ENCODE measurements at places on chromosomes 7 and 10.

DNA sequence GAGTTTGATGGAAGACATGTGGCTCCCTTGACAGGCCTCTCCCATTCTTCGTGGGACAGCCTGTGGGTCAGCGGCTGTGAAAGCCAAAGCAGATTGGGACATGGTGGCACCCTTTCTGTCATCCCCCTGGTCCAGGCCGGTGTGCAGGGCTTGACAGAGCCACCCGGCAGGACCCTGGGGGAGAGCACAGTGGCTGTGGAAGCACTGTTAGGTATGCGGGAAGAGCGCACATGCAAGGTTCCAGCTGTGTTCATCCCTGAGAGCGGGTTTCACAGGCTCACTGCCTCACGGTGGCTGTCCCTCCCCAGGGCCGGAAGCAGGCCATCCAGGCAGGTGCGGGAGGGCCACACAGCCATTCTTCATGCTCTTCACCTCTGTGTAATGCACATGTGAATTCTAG lies 29.8 kb downstream of the SHH start:
- no peak for DNase-seq

GRCh38 chr7:110050785-110051184 lies 1040.1 kb upstream of the LRRN3 start:
- DNase-seq = no peak

DNA sequence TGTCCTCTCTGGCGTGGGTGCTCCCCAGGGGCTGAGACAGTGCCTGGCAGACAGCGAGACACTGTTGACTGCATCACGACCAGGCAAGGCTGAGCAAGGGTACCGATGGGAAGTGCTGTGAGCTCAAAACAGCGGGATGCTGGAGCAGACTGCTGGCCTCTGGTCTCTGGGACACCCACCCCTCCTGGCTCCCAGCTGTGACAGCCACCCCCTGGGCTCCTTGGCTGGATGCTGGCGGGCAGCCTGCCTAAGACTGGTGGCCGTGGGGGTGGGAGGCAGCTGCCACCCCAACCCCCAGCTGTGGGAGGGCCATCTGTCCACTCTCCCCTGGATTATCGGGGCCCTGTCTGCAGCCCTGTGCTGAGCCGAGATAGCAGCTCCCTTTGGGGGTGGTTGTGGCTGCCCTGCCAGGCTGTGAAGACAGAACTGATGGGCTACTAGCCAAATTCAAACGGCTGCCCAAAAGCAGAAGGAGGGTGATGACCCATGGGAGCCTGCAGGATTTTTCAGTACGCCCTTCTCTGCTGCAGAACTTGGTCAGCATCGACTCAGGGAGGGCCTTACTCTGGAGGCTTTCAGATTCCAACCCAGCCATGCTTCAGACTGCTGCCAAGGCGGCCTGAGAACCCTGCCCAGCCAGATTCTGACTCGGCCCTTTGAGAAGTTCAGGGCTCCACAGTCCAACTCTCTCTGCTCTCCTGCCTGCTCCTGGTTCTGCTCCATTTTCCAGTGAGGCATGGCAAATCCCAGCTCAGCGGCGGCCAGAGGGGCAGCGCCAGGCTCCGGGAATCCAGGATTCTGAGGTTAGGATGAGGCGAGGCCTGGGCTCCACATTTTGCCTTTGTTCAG lies 125.3 kb downstream of the NEURL1 start:
- no peak for DNase-seq

DNA sequence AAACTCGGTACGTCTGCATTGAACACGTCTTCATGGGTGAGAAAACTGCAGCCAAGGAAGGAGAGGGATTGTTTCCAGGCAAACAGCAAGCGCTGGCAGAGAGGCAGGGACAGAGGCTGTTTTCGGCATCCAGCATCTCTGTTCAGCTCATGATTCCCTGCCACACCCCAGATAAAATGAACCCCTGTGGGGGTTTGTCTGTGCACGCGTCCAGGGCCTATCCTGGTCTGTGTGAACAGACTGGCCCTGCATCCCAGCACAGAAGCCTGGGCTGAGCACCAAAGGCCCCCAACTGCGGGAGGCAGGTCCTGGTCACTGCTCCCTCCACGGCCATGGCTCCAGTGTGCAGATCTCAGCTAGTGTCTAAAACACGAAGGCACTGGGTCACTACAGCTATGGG lies 83.3 kb upstream of the FAM20C start:
- no peak for DNase-seq

DNA sequence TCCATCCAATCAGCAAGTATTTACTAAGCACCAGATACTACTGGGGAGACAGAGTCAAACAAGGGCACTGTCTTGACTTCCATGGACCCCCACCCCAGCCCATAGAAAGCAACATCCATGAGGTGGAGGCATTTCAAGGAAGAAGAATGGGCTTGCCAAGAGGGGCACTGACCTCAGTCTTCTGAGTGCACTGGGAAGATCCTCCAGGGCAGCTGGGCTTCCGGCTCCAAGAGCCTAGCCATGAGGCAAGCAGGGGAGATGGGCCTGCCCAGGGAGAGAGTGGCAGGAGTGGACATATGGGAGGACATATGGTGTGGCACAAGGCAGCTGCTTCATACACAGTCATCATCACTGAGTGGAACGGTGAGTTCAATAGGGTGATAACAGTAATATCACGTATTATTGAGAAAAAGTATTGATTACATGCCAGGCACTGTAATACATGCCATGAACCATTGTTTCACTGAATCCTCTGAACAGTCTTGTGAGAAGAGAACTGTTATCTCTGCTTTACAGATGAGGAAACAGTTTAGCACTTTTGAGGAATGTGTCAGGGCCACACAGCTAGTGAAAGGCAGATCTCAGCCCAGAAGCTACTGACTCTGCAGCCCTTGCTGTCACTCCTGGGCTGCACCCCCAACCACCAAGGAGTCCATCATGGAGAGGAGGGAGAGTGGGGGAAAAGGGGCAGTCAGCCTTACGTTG lies 331.7 kb upstream of the ZMIZ1 start:
- DNase-seq = no peak

DNA sequence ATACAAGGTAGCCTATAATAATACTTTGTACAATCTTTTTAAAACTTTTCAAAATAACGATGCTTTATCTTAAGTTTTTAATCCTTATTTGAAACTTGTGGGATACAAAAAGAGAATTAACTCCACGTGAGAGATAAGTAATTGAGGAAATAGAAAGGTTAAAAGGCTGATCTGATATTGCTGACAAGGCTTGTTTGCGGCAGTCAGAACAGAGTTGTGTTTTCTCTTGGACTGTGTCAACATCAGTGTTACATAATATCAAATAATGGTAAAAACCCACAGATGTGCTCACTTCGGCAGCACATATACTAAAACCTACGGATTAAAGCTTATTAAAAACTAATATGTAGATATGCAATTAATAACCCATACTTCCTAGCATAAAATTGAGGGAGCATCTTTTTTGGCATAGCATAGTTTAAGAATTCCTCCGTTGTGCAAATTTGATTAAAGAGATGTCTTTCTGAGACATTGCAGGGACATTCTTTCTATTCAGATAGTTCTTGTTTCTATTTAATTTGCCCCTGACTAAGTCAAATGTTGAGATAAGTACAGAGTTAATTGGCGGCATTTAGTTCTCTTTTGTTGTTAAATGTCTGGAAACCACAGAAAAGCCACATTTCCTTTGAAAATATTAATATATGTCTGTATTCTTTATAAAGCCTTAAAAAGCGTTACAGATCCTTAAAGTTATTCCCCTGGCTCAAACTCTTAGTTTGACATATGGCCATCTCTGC lies 63.3 kb downstream of the FAM185A start:
- DNase-seq = no peak

DNA sequence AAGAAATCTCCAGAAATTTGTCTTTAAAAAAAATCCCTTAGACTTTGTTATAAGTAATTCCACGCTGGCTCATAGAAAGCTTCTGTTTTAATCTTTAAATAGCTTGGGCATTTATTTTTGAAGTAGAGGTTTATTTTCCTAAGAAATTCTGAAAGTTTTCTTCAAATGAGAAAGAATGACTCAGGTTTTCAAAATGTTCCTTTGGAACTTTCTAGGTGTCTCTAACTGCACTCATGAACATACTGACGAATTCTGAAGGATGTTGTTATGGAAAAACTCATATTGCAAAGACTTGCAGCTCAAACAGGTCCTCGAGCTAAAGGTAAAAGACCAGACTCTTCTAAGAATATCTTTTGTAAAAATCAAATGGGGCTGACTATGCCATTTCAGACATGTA lies 10.7 kb downstream of the DGKI start:
- DNase-seq = no peak

- DNase-seq = no peak
These were observed 69.6 kb downstream of the NRG3 start for GRCh38 chr10:81944609-81945008.

GRCh38 chr7:89914711-89915110 lies 239.6 kb upstream of the STEAP1 start:
- no peak for DNase-seq

- DNase-seq = no peak
These were observed 98.2 kb upstream of the PDGFA start for GRCh38 chr7:617614-618538.

DNA sequence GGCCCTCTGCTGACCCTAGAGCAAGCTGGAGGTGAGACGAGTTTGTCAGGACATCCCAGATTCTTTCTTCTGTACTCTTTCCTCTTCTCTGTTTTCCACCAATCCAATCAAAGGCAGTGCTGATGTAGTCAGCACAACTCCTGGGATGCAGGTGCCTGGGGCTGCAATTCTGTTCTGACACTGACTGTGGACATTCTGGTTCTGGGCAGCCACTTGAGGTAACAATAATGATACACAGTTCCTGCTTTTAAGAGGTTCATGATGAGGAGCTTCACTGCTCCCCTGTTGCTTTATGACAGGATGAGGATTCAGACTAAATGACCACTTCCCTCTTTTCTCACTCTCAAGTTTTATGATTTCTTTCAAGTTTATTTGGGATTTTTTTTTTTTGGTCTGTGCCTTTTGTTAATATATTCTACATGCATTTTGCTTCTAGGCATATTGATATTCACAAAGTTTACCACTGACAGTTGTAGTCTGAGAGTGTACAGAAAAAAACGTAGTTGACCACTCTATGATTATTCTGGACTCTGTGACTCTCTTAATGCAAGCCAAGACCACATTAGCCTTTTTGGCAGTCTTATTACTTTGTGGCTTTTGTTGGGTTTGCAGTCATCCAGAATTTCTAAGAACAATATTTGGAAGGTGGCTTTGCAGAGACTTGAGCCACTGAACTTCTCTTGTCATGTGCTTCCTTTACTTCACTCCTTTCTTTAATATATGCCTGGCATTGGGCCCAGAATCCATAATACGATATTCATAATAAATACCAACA lies 247.6 kb downstream of the AUTS2 start:
- DNase-seq = no peak

DNA sequence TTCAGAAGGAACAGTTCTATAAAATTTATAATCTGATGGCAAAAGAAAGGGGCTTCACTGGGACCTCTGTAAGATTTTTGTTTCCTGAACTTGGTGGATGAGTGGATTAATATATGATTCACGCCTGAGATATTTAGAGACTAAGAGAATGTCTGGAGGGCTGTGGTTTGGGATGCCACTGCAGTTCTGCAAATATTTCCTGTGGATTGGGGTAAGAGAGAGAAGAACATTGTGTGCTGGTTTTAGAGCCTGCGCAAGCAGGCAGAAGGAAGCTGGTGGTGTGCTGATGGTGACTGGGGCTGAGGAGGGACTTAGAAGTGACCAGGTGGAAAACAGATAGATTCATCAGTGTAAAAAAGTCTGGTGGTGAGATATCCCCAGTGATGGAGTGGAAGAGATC lies 87.0 kb downstream of the SUGCT start:
- no peak for DNase-seq

GRCh38 chr10:103197174-103197573 lies 4.1 kb upstream of the NT5C2 start:
- DNase-seq = no peak

DNA sequence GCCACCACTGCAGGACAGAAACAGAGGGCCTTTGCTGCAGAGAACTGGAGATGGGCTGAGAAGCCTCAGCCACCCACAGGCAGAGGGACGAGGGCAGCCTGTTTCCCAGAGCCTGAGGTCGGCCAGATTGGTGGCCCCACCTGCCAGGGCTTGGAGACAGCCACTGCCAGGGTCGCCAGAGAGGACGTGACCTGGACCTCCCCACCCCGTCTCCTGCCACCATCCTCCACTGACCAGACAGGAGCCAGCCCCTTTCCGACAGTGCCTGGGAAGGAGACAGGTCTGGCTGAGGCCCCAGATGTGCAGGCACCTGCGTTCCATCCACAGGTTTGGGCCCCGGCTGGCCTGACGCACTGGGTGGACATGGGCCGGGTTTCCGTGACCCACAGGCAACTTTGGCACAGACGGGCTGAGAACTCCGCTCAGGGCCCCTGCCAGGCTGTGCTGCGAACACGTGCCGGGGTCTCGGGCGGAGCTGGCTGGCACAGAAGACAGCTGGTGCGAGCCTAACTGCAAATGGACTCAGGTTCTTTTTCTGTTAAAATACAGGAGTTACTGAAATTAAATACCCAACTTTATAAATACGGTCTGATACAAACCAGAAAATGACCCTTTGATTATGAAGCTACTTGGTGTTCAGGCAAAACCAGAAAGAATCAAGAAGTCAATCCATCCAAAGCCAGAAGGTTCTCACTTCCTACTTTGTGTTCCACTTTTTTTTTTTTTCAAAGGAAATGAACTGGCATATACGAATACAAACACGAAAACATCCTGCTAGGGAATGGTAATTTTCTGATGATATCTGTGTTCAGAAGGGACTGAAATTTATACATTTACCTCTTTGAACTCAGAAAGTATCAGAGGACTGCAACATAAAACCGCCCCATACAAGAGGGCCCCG lies 6.9 kb downstream of the COX19 start:
- no peak for DNase-seq

DNA sequence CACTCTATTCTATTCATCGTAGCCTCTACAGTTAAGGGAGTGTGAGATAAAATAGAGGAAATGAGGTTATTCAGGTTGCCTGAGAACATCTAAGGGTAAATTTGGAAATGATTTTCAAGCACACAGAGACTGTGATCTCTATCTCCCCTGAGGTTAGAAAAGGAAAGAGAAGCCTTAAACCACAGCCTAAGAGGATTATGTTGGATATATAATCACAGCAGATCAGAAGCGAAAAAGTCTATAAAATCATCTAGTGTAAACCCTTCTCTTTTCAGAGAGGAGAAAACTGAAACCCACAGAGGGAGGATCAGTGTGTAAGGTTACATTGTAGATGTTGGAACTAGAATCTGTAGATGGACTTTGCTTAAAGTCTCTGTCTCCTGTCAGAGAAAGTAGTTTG lies 90.6 kb upstream of the SEMA3E start:
- DNase-seq = no peak

DNA sequence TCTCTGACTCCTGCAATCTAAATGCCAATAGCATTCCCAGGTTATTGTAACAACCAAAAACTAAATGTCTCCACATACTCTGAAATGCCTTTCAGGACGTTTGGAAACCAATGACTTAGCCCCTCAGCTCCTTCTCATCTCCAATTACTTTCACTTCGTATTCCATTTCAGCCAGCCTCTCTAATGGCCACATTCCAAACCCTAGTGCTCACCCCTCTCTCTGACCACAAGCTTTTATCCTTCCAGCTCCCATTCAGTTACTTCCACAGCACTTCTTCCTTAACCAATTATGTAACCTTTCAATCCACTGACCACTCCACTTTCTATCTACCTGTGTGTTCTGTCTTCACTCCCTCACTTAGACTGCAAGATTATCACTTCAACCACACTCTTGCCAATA lies 4.3 kb downstream of the NOC3L start:
- DNase-seq = no peak
